Activated CD4-positive, alpha-beta T cell treated with anti-CD3 and anti-CD28 coated beads, Interleukin-2, amount 50 U/mL, for 48 hours (primary cell): ENCODE measurements at places on chromosomes 1 and 21.

DNA sequence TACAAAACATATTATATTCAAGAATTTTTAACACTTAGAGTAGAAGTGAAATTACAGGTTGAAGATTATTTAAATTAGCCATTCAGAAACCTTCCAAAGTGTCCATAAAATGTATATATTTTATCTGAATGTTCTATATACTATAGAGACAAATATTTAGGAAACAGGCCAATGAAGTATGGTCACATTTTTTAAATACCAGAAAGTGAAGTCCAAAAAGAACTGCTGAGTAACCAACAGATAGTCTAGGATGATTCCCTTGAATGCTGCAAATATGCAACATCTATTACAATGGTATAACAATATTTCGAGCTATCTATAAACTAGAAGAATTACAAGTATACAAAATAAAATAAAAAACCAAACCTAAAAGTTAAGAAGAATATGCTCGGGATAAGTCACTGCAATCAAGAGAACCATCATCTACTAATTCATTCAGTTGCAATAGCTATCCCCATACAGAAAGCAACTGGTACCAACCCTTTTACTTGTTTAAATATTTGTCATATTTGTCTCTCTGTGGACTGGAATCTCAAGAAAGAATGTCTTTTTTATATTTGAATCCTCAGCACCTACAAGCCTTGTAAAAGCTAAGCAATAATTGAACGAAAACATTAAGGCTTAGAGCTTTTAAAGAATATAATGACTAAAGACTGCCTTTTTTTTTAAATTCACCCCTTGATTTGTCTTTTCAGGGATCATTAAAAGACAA, 8.1 kb downstream of the ODF2L start:
- no peak for DNase-seq

DNA sequence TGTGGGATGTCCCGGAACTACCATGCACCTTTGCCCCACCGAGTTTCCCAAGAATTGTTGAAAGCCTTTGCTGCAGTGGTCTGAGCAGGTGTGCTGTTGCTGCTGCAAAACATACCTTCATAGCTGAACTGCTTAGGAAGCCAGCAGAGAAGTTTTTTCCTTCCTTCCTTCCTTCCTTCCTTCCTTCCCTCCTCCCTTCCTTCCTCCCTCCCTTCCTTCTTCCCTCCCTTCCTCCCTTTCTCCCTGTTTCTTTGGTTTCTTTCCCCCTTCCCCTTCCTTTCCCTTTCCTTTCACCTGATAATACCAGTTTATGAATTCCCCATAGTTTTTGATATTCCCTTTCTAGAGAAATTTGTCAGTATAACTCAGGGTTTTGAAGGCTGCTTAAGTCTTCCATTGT, 10.8 kb upstream of the SH3D21 start:
- no peak for DNase-seq

- DNase-seq = no peak
Observed at GRCh38 chr21:42027822-42028765, 17.9 kb upstream of the ZBTB21 start.

- no peak for DNase-seq
Observed at GRCh38 chr1:92376345-92376744, 77.5 kb downstream of the RPAP2 start.

- DNase-seq = no peak
Observed at GRCh38 chr1:245693941-245694752, 539.4 kb downstream of the KIF26B start.

- DNase-seq = no peak
Observed at GRCh38 chr1:88529581-88529980, 154.5 kb upstream of the PKN2 start.

- DNase-seq = no peak
Observed at GRCh38 chr1:113153116-113153803, 80.3 kb downstream of the LRIG2 start.

GRCh38 chr1:219175212-219175564, 1.5 kb downstream of the LYPLAL1 start:
- no peak for DNase-seq

GRCh38 chr1:193281894-193282293, 95.5 kb upstream of the B3GALT2 start:
- DNase-seq = no peak

DNA sequence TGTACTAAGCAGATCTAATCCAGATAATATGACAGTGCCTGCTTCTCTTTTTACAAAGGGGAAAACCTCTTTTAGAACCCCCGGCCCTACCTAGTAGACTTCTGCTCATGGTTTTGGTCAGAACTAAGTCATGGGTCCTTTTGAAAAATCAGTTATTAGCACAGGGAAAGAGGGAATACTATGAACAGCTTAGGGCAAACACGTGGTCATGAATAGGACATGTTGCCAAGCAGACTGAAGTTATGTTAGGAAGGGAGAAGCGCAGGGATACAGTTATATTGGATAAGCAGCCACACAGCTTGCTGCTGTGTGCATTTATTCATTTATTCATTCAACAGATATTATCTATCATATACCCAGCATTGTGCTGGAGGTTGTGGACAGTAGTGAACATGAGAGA, 25.3 kb upstream of the IGSF3 start:
- no peak for DNase-seq

GRCh38 chr1:78003882-78004718, 639 bp upstream of the DNAJB4 start:
- peak; percentile 43 for DNase-seq

DNA sequence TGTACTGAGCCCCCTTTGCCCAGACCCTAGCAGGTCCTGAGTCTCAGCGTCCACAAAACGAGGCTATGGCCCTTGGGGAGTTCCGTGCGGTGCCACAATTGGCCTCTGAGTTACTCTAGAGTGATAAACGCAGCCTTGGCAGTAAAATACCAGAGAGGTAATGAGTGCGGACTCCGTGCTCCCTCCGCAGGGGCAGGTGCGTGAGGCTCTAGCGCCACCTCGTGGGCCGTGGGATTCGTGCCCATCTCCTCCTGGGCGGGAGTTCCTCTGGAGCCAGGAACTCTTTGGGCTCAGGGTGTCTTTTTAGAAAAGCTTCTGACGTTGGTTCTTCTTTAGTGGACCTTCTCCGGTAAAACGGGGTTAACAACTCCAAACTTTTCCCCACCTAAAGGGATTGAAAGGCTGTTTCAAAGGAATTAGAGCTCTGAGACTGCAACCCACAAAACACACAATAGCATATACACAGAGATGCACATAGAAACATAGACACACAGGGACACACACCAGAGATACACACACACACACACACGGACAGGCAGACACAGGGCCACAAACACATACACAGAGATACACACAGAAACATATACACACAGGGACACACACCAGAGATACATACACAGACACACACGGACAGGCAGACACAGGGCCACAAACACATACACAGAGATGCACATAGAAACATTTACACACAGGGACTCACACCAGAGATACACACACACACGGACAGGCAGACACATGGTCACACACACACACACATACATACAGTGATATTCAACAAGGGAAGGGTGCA, 99.4 kb downstream of the KCNJ15 start:
- peak; percentile 85 for DNase-seq

GRCh38 chr1:156660752-156661112, 16.5 kb downstream of the NES start:
- DNase-seq = no peak

DNA sequence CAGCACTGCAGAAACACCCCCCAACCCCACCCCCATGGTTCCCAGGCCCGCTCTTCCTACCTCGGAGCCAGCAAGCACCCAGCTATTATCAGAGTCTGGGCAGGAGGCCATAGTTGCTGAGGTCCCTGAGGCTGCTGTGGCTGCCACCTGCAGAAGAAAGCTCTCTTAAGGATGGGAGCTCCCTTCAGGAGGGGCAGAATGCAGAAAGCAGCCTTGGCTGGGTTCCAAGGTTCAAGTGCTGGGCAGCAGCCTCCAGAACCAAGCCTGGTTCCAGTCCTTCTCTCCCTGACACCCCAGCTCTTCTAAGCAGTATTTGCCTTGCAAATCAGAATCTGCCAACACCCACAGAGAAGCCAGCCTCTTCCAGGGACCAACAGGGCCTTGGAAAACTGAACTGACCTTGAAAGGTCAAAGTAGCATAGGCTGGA, 2.3 kb downstream of the PBXIP1 start:
- DNase-seq = no peak

DNA sequence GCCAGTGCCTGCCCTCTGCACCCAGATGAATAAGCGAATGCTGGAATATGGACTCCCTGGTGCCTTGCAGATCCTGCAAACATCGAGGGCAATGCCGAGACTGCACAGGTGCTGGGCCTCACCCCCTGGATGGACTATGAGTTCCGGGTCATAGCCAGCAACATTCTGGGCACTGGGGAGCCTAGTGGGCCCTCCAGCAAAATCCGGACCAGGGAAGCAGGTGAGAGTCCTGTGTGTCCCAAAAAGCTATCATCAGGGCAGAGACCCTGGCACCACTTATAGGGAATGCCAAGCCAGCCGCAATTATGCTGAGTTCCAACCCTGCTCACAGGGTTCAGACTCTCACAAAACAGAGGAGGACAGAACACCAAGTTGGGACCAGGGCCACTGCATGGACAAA, 17.2 kb downstream of the TMEM81 start:
- DNase-seq = no peak

DNA sequence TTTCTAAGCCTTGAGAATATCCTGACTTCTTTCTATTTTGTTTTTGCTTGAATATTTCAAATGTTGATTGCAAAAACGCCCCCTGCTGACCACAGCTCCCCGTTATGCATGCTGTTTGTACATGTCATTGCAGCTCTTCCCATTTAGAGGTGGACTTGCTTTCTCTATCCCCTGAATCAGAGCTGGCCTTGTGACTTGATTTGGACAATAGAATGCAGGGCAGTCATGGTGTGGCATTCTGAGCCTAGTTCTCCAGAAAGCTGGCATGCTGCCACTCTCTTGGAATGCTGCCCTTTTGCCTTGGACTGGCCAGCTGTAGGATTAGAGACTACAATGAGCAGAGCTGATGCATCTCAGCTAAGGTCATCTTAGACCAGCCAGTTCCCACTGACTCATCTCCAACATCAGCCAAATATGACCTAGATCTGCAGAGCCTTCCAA, 1561.5 kb downstream of the MRPL39 start:
- DNase-seq = peak; percentile 18

- DNase-seq = no peak
Observed at GRCh38 chr1:204426971-204427701, 15.5 kb upstream of the PPP1R15B start.

- no peak for DNase-seq
Observed at GRCh38 chr21:34333121-34333739, 30.6 kb upstream of the KCNE2 start.

GRCh38 chr1:31989964-31990363, 23.7 kb upstream of the KHDRBS1 start:
- no peak for DNase-seq

DNA sequence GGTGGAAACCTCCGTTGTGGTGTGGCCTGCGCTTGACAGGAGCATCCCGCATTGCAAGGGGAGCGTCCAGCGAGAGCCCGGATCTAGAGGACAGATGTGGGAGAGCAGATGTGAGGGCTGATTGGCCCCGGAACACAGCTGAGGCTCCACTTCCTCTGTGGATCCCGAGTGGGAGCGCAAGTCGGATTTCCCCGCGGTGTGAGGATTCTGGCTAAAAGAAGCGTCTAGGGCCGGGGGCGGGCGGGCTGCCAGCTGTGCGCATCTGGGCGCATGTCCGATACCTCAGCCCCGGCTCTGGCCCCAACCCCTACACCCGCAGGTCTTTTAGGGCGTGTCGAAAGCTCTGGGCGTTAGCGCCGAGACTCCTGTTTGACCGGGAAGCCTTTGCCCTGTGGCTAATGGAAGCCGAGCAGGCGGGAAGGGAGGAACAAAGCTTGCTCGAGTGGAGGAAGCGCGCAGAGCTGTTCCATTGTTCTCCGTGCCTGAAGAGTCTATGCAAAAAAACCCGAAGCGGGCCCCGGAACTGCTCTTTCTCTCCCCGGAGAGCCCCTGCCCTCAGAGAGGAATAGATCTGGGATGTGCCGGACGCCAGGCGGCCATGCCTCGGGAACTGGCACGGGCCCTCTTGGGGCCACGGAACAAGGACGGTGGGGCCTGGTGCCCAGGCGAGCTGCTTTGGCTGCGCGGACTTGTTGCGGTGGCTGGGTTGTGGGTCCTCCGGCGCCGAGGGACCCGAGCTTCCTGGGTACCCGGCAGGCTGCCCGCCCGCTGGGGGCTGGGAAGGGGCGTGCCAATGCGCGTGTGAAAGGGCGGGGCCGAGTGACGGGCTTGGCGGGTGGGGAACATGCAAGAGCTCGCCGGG, 111.1 kb downstream of the NAV1 start:
- DNase-seq = no peak

GRCh38 chr1:23449306-23449705, 24.8 kb upstream of the TCEA3 start:
- no peak for DNase-seq

GRCh38 chr1:9371391-9371935, 78.8 kb downstream of the SPSB1 start:
- DNase-seq = no peak

- peak; percentile 80 for DNase-seq
Observed at GRCh38 chr1:225962440-225962975, 21.5 kb upstream of the LEFTY2 start.

DNA sequence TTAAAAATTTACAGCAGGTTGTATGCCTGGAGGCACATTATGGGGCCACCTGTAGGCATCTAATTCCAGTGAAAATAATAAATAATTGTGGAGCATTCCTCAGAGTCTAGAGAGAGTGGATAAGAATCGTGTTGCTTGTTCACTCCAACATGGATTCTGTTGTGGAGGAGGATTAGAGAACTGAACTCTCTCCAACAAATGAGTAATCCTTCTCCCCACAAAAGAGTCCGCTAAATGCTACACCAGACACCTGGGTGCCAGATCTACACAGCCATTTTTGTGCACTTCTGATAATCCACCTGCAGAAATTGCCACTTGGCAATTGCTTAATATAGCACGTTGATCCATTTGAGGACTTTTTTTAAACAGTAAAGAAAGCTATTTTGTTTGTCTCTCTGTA, 113.7 kb upstream of the DPYD start:
- DNase-seq = no peak

GRCh38 chr1:204971517-204972336, 71.3 kb upstream of the CNTN2 start:
- DNase-seq = no peak

GRCh38 chr1:232547938-232548484, 81.9 kb downstream of the SIPA1L2 start:
- DNase-seq = no peak

DNA sequence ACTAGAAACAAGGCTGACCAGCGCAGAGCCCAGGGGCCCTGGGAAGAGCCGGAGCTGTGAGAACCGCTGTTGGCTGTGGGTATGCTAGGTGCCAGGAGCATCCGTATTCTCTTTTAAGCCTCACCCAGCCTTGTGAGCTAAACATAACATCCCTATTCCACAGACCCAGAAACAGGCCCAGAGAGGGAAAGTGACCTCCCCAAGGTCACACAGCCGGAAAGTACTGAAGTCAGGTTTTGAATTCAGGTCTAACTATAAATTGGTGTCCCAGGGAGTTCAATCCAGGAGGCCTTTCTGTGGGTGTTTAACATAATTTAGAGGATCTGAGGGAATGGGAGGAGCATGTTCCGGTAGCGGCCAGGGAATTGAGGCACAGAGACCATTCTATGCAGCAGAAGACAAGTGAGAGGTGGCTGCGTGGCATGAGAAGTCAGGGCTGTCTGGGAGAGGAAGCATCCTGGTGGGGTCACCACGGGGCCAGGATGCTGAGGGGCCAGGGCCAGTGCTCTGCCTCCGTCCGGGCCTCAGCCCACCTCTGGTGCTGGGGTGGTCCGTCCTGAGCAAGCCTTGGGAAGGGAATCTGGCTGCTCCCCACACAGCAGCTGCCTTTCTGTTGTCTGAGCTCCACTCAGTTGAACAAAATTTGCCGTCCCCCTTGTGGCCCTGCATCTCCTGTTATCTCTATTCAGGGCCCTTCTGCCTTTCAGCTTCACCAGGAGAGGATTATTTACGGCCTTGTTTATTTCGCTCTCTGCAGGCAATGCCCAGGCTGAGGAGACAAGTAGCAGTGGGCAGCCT, 338.8 kb upstream of the VAMP3 start:
- DNase-seq = no peak

GRCh38 chr1:168499688-168500049, 44.1 kb downstream of the XCL2 start:
- DNase-seq = no peak
